ENCODE measurements at places on chromosomes 7 and 10. TPM values are rescaled to one million over a fixed set of nuclear protein-coding genes. Genes with fewer than 3 reads are reported as not detected.
A peak's percentile ranks its signal among the peaks of the same experiment; 100 is the strongest.

DNA sequence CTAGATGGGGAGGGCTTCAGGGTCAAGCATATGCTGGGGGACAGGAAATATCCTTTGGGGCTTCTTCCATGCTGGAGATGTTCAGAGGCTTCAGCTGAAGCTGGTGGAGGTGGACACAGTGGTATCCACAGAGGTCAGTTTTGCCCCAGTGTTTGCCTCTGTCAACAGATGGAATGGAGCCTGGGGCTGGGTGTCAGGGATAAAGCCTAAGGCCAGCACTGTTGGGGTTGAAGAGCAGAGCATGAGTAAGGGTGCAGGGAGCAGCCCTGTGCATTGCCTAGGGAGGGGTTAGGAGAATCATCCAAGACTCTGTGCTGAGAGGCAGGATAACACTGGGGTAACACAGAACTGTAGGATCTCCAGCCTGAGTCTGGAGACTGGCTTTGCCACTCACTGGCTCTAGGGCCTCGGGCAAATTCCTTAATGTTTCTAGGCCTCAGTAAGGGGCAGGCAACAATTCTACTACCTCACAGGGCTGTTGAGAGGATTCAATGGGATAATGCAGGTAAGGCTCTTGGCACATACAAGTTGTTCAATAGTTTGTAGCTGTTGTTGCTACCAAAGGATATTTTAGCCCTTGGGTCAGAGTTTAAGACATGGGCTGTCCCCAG is 21.8 kb upstream of the MYL7 start:
- DNase-seq = no peak

DNA sequence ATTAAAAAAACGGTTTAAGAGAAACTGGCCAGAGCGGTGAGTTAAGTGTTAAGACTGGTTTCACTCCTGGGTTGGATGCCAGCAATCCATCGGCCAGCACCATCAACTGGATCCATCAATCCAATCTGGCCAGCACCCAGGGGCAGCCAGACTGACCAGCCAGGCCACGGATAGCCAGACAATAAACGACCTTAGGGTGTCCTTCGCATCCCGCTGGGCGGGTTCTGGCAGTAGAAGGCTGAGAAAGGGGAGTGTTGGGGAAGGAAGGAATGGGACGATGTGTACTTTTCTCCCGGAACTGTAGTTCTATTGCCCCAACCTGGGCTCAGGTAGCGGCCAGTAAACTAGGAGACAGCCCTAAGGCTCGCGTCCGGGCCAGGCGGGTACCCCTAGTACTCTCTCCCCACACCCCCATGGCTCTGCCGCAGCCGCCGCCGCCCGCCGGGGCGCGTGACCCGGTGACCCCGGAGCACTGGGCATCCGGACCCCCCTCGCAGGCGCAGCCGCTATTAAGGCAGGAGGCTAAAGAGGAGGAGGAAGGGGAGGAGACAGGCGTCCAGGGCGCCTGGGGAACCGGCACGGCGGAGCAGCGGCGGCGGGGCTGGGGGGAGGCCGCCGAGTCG is at the start of gene CASD1:
Gene CASD1, plus strand, starts transcription at position 546 of the 623 bp plus-strand sequence. CDS start 276 bp downstream, outside the sequence.
- peak; percentile 66 for DNase-seq

GRCh38 chr10:74855439-74855838 is 29.0 kb downstream of the KAT6B start:
- no peak for DNase-seq

DNA sequence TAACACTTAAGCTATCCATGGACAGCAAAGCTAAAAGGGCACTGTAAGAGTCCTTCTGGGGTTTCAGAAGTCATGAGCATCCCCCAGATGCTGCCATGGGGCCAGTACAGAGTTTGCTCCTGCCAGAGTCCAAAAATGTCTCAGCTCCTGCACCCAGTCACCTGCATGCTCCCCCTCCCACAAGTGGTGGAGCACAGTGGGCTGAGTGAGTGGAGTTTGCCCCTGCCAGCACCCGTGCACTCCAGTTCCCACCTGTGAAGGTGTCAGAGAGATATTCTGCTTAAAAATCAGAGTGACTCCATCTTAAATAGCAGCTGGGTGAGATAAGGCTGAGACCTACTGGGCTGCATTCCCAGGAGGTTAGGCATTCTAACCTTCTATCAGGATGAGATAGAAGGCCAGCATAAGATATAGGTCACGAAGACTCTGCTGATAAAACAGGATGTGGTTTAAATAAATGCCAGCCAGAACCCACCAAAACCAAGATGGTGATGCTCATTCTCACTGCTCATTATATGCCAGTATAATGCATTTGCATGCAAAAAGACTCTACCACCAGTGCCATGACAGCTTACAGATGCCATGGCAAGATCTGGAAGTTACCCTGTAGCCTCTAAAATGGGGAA is 140.1 kb upstream of the ZNF92 start:
- peak; percentile 24 for DNase-seq

DNA sequence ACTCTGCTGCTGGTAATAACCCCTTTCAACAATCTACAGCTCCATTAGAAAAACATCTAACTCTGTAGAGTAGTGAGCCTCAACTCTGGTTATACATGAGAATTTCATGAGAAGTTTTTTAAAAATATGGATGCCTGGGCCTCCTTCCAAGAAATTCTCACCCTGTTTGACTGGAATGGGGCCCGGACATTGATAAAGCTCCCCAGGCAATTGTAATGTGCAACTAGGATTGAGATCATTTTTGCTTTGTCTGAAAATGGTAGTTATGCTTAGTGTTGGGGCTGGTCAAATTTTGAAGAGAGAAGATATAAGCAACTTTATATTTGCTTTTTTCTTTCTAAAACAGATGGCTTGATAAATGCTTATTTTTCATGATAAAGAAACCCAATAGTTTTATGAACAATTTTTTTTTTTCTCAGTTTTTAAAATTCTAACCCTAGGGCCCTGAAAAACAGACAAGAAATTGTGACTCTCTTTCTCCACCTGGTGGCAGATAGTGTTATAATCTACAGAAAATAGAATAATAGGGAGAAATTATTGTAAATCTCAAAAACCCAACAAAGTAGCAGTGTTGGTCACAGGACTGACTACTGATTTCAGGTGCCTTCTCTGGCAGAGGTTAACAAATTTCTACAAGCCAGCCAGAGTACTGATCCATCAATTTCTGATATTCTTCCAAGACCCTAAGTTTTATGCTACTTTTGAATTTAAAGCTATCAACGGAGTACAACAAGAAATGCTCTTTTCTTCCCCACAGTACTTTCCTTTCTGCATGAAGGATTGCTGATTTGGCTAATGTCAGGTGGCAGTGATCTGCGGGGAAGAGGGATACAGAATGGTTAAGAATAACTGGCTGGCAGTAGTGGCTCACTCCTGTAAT is 174.8 kb downstream of the DKK1 start:
- no peak for DNase-seq

DNA sequence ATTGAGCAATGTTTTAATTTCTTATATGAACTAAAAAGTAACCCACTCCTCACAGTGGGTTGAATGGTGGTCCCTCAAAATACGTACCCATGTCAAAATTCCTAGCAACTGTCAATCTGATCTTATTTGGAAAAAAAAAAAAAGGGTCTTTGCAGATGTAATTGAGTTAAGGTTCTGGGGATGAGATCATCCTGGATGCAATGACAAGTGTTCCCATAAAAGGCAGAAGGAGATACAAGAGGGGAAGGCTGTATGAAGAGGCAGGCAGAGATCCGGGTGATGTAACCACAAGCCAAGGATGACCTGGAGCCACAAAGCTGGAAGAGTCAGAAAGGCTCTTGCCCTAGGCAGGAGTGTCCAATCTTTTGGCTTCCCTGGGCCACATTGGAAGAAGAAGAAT is 516.3 kb upstream of the MKI67 start:
- no peak for DNase-seq

DNA sequence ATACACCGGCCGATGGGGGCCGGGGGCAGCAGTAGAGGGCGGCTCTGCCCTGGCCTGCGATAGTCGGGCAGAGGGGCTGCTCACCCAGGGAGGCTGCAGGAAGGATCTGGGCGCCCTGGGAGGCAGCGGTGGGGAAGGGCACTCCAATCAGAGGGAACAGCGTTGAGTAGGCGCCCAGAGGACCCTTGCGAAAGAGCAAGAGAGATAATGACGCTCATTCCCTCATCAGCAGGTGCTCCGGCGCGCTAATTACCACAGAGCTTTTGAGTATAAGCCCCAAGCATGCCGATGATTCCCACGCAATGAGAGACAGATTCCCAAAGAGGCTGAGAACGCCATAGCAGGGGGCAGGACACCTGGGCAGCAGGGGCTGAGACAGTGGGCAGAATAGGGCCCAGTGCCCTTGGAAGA is 215.3 kb downstream of the MAD1L1 start:
- DNase-seq = no peak

- no peak for DNase-seq
These were observed 9.7 kb downstream of the CALY start for GRCh38 chr10:133326745-133327650.

DNA sequence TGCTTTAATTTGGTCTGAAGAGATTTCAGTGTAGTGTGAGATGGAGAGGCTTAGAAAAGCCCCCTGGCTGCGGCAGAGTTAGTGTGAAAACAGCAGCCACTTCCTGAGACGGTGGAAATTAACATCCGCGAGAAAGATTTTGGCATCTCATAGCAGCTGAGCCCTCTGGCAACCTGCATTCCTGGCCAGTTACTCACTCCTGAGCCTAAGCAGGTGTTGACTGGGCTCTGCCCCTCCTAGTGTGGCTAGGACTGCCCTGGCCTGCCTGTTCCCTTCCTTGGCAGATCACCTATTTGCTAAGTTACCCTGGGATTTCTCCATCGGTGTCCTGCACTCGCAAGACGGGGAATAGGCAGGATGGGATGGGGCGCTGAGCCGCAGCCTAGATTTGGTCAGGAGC is 57.6 kb upstream of the LMTK2 start:
- DNase-seq = no peak

DNA sequence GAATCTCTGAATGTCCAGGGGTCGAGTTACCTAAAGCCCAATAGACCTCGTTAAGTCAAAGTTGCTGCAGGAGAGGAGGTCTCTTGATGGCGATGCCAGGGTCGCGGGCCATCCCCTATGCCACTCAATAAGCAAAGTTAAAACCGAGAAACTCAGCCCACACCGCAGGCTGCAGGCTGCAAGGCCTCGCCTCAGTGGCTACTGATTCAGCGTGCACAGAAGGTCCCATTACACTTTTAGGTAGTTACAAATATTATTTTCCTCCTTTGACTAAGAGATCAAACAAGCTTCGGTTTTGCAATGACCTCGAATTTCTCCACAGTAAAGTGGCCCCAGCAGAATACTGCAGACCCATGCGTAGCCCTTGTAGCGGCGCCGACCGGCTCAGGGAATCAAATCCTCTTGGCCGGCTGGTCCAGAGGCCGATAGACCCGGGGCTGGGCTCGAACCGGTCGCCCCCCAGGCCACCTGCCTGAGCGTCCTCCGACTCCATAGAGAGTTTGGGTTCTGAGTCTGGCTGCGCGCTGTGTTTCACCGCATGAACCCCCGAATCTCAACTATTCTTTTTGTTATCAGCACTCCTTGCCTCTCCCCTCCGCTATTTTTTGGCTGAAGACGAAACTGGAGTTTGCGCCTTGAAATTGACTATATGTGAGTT is 2.3 kb downstream of the C1QL3 start:
- DNase-seq = no peak

MRC1 gene
- total RNA-seq = not detected

TEX47 gene
- not detected for total RNA-seq

NCF1 gene
- 2.4 TPM for total RNA-seq

LIPM gene
- not detected for total RNA-seq

MYH16 gene
- not detected for total RNA-seq

All from activated CD8-positive, alpha-beta T cell treated with anti-CD3 and anti-CD28 coated beads for 36 hours (primary cell).